ENCODE measurements at places on chromosomes 6 and 20.

GRCh38 chr6:142009647-142010046 lies 123.1 kb upstream of the GJE1 start:
- DNase-seq = no peak

DNA sequence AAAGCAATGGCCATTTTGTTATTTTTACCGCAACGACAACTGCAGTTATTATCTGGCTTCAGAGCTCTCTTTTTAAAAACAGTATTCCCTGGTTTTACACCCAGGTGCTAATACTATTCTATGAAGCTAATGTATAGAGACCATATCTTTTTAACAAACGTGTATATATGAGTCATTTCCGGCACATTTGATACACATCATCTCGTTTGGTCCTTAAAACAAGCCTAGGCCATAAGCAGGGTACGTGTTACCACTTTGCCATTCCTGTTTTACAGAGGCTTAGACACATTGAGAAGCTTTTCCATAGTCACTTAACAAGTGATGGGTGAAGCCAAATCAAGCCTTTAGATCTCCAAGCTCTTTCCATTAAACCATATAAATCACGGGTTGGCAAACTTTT lies 5.5 kb downstream of the TRAF3IP2 start:
- no peak for DNase-seq

DNA sequence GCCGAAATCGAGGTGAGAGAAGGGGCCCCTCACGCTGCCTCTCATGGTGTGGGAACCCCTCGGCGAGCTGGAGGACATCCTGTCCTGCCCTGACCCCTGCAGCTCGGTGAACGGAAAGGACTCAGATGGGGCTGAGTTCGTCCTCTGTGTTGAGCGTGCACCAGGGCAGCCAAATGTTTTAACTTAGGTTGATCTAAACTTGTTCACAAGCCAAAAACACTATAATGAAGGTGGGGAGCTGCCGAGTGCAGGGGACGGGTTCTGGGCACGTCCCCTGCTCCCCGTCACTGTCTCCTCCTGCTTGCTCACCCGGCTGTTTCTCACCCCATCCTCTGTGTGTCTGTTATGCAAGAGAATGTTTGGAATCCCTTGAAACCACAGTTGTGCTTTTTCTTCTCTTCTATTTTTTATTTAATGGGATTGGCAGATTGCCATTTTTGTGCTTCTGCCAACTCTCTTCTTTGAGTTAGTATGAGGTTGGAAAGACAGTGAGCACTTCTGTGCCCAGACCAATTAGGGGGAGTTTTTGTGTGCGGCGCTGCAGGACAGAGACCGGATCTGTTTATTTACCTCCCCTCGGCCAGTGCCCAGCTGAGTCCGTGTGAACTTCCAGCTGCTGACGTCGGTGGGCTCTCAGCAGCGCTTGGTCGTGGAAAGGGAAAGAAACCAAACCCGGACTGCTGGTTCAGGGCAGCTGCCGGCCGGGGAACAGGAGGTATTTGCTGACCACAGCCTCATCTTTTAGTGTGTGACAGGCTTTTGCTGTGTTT lies 158.1 kb downstream of the DTNBP1 start:
- DNase-seq = no peak

- DNase-seq = no peak
Observed at GRCh38 chr6:144953552-144954240, 668.6 kb downstream of the UTRN start.

DNA sequence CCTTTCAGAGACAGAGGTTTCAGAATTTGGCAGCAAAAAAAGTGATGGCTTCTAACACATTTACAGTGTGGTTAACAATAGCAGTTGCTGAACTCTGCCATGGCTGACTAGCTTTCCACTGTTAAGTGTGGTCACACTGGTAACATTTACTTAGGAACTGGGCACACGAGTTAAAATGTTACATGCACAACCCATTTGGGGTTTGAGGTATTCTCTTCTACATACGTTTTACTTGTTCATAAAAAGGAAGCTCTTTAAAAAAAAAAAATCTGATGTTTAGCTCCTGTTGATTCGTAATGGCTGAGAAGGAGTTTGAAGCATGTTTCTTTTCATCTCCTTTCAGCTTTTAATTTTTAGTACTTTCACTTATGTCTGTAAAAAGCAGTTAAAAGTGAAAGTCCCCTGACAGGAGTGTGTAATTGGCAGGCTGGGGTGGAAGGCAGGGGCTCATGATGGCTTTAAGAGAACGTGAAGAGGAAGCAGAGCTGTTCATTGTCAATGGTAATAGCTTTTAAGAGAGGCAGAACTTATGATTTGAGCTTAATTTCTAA lies 245.9 kb downstream of the FARS2 start:
- no peak for DNase-seq
